Naive B cell (primary cell): ENCODE measurements at places on chromosomes 16 and 17.

GRCh38 chr16:25298165-25298872 is 40.7 kb upstream of the ZKSCAN2 start:
- DNase-seq, result no peak

- DNase-seq, result no peak
Observed at GRCh38 chr17:37465069-37465616, 24.5 kb upstream of the DUSP14 start.

- DNase-seq, result no peak
Observed at GRCh38 chr16:23160574-23160973, 11.3 kb upstream of the USP31 start.

DNA sequence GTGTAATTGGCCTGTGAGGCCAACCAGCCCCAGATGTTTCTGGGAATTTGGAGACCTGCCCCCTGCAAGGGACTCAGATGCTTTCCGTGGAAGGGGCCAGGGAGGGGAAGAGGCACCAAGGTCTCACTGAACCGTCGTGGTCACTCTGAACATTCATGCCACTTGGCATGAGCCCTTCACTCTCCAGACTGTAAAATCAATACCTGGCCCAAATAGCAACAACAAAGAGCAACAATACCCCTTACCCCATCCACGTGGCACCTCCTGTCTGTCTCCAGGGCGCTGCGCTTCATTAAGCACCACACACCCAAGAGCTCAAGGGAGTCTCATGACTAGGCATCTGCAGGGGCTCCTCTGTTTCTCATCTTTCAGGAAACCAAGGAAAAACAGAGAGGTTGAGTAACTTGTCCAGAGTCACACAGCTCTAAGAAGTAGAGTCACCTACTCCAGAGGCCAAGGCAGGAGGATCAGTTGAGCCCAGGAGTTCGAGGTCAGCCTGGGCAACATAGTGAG is 52.8 kb downstream of the SOCS1 start:
- no peak for DNase-seq

DNA sequence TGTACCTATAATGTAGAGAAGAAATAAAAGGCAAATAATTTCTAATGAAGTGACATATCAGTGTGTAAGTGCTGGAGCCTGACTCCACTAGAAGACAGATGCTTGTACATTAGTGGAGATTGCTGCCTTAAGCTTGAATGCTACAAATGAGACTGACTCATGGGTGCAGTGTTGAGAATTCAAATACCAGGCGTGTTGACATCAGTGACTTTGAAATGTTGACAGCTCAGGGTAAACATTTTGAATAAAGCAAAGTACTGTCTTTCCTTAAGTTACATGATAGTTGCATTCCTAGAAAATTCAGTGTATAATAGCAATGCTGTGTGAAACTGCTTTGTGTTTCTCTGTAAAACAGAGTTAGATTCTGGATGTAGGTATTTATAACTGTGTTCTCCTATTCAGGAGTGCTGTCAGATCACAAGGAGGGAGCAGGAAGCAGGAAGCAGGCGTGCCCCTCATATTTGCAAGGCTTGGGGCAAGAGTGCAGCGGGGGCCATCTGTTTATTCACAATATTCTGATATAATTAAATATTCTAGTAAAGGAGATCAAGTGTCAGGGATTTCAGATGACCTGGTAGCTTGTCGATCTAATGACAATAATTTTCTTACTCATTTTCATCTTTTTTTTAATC is 119.0 kb downstream of the SPECC1 start:
- DNase-seq, result no peak

DNA sequence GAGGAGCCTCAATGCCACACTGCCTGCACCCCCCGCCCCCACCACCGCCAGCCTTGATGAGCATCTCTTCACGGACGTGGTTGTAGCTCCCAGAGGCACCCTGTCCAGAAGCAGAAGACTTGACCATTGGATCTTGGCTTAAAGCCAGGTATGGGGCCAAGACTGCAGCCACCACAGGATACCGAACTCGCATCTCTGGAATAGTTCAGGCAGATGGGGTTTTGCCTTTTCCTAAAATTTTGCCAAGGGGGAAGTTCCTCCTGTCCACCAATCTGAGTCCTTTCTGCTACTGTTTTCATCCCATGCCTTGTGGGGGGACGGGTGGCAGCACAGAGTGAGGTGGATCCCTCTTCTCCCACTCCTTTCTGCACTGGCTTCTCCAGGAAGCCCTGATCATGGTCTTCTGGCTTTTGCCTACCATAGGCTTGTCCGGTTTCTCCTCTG is 939 bp downstream of the CORO6 start:
- DNase-seq, result no peak

DNA sequence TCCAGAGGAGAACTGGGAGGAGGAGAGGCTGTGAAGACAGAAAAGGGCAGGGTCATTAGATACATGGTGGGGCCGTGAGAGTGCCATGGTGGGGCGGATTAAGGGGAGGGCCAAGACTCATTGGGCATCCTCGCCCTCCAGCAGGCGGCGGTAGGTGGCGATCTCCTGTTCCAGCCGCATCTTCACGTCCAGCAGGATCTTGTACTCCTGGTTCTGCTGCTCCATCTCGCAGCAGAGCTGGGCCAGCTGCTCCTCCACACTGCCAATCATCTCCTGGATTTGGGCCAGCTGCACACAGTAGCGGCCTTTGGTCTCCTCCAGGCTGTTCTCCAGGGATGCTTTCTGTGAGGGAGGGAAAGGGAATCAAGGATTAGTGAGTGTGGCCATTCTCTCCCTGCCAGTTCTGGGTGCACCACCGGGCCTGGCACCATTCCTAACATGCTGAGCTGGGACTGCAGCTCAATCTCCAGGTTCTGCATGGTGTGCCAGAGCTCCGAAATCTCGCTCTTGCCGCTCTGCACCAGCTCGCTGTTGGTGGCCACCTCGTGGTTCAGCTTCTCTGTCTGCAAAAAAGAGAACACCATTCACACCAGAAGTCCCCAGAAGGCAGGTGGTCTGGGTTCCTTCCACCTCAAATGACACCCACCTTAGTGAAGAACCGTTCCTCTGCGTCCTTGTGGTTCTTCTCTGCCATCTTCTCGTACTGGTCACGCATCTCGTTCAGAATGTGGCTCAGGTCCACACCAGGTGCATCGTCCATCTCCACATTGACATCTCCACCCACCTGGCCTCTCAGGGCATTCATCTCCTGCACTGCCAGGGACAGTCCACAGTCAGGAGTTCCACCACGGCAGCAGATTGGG is 129.0 kb downstream of the CCDC144A start:
- DNase-seq, result no peak

DNA sequence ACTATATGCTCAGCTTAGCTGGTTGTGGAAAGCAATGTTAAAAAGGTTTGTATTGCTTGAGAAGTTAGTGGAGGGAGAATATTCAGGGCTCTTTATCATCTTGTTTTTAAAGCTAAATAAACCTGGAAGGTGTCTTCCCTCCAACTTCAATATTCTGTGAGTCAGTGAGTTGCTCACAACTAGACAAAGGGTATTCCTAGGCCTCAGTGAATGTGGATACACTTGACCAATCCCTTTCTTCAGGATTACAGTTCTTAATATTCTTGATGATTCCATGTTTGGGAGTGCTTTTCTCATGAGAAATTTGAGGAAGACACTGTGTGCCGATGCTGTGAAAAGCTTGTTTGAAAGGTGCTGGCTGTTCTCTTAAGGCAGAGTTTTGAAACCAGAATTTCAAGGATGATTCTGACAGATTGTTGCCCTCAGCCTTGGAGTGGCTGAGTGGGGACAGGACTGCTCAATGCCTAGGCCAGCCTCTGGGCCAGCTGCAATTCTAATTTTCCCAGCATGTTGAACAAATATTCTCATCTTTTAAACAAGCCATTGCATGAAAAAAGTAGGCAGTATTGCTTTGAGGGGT is 30.1 kb downstream of the MAP2K4 start:
- DNase-seq, result no peak

- no peak for DNase-seq
Observed at GRCh38 chr17:4364622-4365041, 1.8 kb downstream of the UBE2G1 start.

- no peak for DNase-seq
Observed at GRCh38 chr17:58384897-58385296, 32.4 kb downstream of the RNF43 start.

GRCh38 chr17:67121316-67121891 is 77.0 kb downstream of the CACNG1 start:
- DNase-seq, result no peak

DNA sequence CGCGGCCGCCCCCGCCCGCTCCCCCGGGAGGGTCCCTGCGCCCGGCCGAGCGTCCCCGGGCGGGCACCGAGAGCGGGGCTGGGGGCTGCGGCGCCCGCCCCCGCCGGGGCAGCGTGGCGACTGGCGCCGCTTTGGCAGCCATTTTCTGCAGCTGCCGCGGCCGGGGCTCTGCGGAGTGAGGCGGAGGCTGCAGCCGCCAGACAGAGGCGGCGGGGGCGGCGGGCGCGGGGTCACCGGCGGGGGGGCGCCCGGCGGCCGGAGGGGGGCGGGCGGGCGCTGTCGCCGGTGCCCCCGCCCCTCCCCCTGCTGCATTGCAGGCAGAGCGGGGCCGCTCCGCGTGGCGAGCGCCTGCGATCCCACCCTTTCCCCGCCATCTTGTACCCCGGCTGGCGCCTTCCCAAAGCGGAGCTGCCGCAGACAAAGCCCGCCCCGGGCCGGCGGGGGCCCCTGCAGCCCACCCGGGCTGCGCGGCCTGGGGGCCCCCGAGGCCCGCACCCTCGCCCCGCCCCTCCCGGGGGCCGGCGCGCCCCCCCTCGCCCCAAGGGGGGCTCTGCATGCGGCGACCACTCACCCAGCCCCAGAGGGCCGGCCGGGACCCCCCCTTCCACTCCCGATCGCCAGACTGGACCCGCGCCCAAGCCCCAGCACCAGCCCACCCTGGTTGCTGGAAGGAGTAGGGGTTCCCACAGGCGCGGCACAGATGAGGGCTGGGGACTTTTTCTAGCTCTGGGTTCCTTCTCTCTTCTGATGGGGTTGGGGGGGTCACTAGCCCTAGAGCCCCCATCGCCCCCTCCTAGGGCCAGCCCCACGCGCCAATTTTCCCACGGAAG is 16.6 kb upstream of the CBX8 start:
- DNase-seq, result no peak

DNA sequence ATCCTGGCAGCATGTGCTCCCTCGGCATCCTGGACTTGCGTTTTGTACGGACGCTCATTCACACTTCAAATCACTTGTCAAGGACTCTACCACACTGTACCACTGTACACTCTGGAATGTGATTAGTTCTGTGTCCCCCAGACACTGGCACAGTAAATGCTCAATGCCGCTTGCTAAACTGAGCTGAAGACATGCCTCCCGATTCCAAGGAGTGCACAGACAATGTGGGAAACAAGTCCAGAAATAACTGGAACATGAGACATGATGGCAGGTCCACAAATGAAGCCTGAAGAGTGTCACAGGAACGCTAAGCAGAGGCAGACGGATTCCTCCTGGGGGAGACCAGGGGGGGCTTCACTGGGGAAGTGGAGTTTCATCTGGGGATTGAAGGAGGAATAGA is 22.1 kb downstream of the HIC1 start:
- DNase-seq, result no peak

GRCh38 chr16:86597126-86597879 is 19.0 kb downstream of the FOXL1 start:
- no peak for DNase-seq

DNA sequence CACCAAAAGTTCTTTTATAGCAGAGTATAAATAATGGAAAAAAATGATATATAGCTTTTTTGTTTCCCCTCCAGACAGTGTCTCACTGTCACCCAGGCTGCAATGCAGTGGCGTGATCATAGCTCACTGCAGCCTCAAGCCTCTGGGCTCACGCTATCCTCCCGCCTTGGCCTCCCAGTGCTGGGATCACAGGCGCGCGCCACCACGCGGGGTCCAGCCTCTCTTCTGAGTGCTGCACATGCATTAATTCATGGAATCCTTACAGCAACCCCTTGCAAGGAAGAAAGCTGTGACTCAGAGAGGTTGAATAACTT is 18.0 kb upstream of the ZNF629 start:
- DNase-seq, result no peak

DNA sequence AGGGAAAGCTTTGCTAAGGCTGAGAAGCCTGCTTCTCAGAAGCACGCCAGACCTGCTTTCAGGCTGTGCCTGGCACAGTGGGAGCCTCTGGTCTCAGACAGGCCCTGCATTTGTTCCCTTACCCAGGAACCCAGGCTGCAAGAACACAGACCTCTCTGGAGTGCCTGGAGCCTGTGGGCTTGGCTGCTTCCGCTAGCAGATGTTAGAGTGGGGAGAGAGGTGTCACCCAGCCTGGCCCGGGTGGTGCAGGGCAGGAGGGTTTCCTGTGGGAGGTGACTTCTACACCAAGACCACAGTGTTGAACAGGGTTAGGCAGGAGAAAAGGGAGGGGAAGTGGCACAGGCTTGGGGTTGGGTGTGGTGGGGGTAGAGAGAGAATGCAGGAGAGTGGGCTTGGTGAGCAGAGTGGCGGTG is 35.8 kb upstream of the ADGRG1 start:
- DNase-seq, result no peak

GRCh38 chr16:24955975-24956731 is 59.0 kb downstream of the ARHGAP17 start:
- DNase-seq, result no peak

DNA sequence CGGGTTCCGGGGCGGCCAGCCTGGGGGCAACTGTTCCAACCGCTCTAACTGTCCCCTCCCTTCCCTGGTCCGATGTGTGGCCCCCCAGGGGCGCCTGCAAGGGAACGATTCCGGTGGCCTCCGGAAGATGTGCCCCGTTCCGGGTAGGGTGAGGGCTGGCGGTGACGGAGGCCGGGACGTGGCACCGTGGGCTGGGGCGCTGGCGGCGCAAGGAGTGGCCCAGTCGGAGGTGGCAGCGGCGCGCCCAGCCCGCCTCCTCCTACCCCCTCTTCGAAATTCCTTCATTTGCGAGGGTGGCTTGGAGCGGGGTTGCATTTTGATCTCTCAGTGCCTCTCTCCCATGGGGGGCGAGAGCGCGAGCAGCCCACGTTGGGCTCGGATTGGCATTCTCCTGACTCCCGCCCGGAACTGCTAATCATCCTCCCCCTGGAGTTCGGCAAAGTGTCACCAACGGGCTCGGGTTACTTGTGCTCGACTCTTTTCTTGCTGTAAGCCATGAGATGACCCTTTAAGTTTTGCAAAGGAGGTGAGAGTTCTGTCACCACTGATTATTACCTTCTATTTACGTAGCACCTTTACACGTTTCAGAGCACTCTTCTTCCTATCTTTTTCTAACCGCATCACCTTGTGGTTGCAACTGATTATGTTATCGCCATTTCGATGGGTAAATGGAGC is 622 bp downstream of the NDEL1 start:
- DNase-seq, result no peak

- no peak for DNase-seq
Observed at GRCh38 chr16:77068402-77068801, 122.6 kb upstream of the MON1B start.

DNA sequence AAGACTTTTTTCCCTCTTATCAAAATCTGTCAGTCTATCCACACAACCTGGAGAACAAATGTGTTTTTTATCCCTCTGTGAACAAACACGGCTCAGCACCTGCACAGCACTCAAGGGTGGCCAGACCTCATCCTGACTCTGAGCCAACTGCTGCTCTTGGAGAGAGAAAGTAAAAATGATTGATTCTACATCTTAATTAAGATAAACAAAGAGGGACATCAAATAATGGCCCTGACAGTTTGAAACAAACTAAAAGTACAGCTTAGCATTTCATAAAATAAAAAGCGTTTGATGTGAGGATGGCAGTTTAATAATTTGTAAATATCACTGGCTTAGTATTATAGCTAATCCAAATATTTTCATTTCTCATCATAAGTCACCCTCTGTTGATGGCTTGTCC is 106.2 kb downstream of the SNX11 start:
- no peak for DNase-seq
